Activated CD4-positive, alpha-beta memory T cell treated with anti-CD3 and anti-CD28 coated beads for 36 hours (primary cell): ENCODE measurements at places on chromosomes 1 and 21.

GRCh38 chr1:43367026-43367903 is 546 bp downstream of the ELOVL1 start:
- peak; percentile 49 for DNase-seq

GRCh38 chr1:47580451-47580995 is 142.7 kb downstream of the FOXD2 start:
- DNase-seq: no peak

- no peak for DNase-seq
Observed at GRCh38 chr1:18573170-18573569, 57.5 kb upstream of the PAX7 start.

DNA sequence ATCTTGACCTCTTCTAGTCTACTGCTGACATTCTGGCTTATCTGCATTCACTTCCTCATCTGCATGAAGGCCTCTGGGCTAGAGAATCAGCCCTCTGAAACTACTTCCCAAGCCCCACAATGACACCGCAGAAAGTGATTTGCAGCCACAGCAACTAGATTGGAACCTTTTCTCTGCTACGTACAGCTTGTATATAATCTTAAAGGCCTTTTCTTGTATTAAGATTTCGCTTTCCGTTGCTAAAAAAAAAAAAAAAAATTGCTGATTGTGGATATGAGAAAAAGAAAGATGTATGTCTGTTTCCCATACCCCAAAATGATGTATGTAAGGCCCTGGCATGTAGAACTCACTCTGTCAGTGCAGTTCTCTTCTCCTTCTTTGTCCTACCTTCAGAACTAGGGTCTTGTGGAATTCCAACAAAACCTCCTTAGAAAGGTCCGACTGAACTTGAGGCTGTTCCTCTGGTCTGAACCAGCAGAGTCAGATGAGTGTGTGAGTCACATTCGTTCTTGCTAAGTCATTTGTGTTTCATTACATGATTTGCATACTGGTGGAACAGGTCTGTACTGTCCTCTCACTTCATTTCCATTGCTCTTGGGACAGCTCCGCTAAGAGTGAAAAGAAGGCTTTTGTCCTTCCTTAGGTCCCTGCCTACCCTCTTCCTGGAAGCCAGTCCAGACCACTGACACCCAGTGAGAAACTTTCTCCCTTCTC is 62.7 kb downstream of the PLPP3 start:
- no peak for DNase-seq

- DNase-seq: no peak
Observed at GRCh38 chr1:232174306-232174705, 455.6 kb downstream of the SIPA1L2 start.

GRCh38 chr21:36321325-36322082 is 1.5 kb downstream of the MORC3 start:
- DNase-seq: peak; percentile 26

DNA sequence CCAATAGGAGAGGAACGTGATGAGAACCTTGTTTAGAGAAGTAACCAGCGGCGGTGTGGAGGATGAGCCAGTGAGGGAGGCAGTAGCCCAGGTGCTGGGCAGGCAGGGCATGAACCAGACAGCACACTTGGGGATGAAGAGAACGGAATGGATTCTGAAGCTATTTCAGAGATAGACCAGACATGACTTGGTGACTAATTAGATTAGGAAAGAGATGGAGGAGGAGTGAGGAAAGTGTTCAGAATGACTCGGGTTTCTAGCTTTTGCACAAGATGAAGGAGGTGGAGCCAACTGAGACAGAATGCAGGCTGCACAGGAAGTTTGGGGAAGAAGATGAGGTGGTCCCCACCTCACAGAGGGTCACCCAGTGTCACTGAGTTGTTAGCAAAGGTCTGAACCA is 5.1 kb downstream of the PEF1 start:
- DNase-seq: no peak

DNA sequence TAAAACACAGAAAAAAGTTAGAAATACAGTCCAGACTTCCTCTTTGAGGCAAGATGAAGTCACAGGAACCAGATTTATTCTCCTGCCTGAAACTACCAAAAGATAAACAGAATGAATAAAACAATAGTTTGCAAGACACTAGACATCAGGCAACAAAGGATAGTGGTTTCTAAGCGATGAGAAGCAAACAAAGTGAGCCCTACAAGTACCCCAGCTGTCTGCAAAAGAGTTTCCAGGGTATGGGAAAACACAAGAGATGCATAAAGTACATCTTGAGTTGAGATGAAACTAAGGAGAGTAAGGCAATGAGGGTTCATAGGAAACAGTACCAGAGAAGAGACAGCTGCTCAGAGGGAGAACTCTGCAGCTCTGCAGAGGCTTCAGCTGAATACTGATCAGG is 83.3 kb upstream of the COL24A1 start:
- no peak for DNase-seq

DNA sequence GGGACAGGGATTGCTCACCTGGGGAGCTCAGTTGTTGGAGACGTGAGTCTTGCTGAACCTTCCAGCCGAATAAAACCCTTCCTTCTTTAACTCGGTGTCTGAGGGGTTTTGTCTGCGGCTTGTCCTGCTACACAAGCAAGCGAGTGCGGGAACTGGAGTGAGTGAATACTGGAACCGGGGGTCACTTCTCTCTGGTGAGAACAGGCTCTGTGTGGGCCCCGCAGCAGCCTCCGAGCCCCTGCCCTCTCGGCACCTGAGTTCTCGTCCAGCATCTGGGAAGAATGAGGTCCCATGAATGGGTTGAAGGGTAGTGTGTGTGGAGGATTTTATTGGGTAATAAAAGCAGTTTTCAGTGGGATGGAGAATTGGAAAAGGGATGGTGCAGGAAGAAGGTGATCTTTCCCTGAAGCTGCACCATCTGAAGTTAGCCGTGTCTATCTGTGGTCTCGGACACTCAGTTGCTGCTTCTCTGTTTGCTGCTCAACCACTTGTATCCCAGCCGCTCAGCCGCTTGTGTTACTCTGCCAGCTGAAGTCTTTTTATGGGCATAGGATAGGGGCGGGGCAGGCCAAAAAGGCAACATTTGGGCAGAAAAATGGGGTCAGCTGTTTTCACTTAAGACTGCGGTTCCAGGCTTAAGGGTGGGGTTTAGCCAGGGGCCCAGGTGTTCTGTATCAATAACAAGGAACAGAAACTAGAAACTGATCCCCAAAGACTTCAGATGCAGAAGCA is 450.6 kb upstream of the CAMK1G start:
- no peak for DNase-seq

DNA sequence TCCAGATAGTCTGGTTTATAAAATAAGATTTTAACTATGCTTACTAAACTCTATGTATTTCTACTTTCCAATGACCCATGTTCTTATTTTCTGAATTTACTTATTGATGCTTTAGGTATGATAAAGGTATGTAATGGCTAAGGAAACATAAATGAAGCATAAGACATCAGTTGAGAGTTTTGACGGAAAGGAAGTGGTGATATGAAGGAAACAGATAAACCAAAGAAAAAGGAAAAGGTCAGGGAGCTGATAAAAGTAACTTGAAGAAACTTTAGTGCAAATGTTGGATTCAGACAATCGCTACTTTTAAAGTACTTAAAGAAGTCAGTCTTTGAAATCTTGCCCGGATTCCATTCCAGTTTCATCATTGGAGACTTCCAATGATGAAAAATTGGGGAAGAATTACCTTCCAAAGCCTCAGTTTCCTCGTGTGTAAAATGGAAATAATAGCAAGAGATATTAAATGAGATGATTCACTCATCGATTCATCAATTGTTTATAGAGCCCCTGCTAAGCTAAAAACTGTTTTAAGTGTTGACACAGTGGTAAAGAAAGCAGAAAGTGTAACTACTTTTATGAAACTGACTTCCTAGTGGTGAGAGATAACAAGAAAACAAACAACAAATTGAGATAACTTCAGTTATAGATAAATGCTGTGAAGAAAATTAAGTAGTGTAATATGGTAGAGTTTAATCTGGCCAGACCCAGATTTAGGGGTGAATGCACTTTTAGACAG is 10.6 kb downstream of the PTPRC start:
- DNase-seq: no peak

GRCh38 chr21:37233551-37234146 is 33.5 kb downstream of the VPS26C start:
- DNase-seq: no peak

DNA sequence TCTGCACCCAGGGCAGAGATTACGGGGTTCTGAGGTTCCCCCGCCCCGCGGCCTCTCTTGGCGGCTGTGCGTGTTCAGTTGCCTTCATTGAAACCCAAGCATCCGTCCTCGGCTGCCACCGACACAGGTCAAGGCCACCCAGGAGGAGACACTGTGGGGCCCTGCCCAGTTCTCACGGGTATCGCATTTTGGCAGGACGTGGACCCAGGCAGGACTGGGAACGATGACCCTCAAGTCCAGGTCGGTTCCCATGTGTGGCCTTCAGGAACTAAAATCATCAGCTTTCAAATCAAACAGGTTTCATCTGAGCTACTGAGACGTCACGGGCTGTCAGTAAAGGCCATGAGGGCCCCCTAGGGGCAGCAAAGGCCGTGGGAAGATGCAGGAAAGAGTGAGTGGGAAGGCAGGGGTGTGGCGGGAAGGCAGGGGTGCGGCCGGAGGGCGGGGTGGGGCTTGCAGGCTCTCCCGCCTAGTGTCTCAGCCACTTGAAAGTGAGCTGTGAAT is 7.0 kb upstream of the C1orf174 start:
- peak; percentile 70 for DNase-seq

DNA sequence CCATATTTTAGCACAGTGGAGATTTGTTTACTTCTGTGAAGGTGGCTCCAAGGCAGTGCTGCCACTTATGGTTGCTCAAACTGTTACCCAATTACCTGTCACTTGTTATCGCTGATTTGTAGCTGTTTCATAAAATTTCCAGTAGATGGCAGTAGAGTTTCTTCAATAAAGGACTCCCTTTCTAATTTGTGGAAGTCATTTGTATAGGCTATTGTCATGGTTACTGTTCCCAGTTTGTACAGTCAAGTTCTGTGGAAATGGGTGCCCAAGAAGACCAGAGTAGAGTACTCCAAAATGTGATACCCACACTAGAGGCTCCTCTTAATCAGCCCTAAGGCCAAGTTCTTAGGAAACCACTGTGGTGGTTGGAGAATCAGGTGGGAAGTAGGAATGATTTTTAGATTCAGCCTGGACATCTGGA is 186.1 kb downstream of the CLEC20A start:
- DNase-seq: no peak

DNA sequence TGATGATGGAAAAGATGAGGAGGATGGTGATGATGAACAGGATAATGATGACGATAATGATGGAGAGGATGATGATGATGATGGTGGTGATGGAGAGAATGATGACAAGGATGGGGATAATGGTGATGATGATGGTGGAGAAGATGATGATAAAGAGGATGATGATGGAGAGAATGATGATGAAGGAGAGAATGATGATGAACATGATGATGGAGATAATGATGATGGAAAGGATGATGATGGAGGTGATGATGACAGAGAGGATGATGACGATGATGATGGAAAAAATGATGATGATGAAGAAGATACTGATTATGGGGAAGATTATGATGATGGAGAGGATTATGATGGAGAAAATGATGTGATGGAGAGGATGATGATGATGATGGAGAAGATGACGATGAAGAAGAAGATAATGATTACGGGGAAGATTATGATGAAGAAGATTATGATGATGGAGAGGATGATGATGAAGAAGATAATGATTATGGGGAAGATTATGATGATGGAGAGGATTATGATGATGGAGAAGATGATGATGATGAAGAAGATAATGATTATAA is 204.1 kb downstream of the MATN1 start:
- no peak for DNase-seq

- no peak for DNase-seq
Observed at GRCh38 chr1:81689531-81689941, 111.2 kb upstream of the ADGRL2 start.
